ENCODE measurements at places on chromosomes 16 and 17. TPM values are rescaled to one million over a fixed set of nuclear protein-coding genes. Genes with fewer than 3 reads are reported as not detected.
A peak's percentile ranks its signal among the peaks of the same experiment; 100 is the strongest.

PIRT gene
- polyA plus RNA-seq = not detected

AKAP1 gene
- polyA plus RNA-seq = 38.4 TPM

HBM gene
- 1.7 TPM for polyA plus RNA-seq

DNA sequence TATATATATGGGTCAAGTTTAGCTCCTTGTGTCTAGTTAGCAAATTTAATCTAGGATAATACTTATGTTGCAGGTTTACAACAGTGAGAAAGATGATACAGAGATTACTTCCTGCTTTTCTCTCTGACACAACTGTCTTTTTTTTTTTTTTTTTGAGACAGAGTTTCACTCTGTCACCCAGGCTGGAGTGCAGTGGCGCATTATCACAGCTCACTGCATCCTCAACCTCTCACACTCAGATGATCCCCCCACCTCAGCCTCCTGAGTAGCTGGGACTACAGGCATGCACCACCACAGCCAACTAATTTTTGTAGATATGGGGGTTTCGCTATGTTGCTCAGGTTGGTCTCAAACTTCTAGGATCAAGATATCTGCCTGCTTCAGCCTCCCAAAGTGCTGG, 706.9 kb upstream of the SOX9 start:
- no peak for DNase-seq

GRCh38 chr16:48003206-48003907, 152.4 kb downstream of the ABCC12 start:
- no peak for DNase-seq

- DNase-seq = no peak
These were observed 18.6 kb downstream of the PRCD start for GRCh38 chr17:76558198-76559095.

OR1A2 gene
- polyA plus RNA-seq = not detected

DNA sequence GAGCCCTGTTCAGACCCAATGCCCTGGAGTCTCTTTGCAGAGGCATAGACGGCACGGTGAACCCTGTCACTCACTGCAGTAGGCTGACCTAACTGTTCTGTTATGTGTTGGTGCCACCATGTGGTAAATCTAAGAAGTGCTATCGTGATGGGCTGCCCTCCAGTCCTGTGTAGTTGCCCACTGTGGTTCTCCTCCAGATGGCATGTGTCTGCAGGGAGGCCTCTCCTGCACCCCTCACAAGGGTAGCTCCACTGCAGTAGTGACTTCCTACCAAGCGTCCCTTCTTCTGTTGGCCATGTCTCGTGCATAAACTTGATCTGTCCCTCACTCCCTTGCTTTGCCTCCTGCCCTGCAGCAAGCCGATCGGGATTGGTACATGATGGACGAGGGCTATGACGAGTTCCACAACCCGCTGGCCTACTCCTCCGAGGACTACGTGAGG, 5.8 kb downstream of the DHX38 start:
- DNase-seq = no peak

DNA sequence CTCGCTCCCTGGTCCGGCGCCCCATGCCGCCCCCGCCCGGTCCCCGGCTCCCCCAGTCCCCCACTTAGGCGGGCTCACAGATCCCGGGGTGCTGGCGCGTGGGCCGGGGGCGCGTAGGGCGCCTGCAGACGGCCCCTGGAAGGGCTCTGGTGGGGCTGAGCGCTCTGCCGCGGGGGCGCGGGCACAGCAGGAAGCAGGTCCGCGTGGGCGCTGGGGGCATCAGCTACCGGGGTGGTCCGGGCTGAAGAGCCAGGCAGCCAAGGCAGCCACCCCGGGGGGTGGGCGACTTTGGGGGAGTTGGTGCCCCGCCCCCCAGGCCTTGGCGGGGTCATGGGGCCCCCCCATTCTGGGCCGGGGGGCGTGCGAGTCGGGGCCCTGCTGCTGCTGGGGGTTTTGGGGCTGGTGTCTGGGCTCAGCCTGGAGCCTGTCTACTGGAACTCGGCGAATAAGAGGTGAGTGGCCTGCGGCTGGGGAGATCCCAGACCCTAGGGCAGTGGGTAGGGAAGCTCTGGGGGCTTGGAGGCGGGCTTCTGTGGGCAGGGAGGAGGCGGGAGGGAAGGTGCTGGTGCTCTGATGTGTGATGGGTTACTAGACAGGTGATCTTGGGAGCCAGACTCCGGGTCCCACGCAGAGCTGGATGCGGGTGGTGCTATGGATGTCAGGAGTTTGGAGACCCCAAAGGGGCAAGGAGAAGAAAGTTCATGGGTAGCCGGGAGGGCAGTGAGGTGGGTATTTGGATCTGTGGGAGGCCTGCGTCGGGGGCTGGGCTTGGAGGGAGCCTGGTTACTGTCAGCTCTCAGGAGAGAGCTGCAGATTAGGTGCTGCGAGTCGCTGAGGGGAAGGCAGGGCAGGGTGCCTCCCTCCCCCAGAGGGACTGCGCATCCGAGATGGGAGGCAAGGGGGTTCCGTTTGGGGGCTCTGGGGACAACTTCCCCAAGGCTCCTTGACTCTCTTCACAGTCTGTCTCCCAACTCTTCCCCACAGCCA, 560 bp downstream of the EFNB3 start:
- DNase-seq = no peak

DNA sequence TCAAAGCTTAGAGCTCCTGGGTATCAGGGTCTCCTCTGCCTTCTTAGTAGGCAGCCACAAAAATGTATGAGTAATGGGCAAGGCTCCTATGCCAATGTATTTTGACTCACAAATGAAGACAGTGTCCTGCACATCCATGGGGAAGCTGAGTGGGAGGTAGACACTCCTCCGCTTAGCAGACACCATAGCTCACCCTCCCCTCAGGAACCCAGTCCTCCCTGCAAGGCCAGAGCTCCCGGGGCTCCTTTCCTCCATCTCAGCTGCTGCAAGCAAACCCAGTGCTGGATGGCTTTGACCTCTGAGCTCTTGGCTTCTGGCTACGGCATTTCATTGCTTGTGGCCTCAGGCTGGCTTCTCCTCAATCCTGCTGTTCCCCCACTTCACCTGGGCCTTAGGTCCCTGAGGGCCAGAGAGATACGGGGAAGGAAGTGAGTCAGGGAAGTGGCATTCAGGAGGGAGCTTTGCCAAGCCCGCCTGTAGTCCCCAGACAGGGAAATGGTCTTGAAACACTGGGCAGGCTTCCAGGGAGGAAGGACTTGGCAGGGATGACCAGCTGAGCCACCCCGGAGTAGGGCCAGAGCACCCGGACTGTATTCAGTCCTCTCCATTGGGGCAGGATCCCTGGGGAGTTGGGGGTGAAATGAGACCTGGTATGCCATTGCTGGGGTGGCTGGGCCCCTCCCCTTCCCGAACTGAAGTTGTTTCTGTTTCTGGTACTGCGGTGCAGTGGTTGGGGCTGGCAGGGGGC, 4.5 kb downstream of the ABCC3 start:
- DNase-seq = no peak

RAB11FIP4 gene
- 15.8 TPM for polyA plus RNA-seq

CSF3 gene
- polyA plus RNA-seq = not detected

- peak; percentile 7 for DNase-seq
These were observed at the start of gene HSF5 for GRCh38 chr17:58487589-58488427. HSF5 (minus strand) TSS chr17:58488408; CDS start chr17:58488274, 134 bp downstream.

DNA sequence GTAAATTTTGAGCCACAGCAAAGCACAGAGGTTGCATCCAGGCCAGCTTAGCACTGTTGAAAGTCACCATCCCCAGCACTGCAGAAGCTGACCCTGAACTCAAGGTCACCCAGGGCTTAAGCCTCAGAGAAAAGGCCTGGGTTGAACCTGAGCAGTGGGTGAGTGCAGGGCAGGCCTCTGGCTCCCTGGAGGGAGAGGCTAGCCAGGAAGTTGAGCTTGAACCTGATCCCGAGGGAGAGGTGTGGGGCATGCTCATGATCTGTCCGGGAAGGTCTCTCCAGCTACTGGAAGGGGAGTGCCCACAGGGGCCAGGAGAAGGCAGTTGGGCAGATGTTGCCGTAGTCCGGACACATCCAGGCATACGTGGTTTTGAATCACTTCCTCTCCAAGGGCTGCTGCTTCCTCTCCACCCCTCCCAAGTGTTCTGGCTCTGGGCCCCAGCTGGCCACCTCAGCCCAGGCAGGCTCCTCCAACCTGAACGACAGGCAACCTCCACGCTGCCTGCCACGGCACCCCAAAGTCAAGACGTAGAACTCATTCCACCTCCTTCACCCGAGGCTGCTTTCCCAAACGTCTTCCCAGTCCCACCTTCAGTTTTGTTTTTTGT, 18.4 kb downstream of the CARHSP1 start:
- DNase-seq = no peak

GRCh38 chr16:66002601-66003000, 363.9 kb upstream of the CDH5 start:
- no peak for DNase-seq

GRCh38 chr16:74760007-74760767, 14.4 kb downstream of the FA2H start:
- no peak for DNase-seq

DNA sequence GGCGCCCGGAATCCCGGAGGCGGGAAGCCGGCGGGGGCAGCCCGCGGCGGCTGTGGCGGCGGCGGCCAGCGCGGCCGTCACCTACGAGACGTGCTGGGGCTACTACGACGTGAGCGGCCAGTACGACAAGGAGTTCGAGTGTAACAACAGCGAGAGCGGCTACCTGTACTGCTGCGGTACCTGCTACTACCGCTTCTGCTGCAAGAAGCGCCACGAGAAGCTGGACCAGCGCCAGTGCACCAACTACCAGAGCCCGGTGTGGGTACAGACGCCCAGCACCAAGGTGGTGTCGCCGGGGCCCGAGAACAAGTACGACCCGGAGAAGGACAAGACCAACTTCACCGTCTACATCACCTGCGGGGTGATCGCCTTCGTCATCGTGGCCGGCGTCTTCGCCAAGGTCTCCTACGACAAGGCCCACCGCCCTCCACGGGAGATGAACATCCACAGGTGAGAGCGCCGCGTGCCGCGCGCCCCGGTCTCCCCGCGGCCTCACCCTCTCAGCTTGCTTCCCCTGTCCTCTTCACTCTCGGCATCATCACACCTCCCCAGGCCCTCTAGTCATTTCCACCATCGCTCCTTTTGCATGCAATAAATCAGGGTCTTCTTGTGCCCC, 706 bp downstream of the SHISA6 start:
- no peak for DNase-seq

DNA sequence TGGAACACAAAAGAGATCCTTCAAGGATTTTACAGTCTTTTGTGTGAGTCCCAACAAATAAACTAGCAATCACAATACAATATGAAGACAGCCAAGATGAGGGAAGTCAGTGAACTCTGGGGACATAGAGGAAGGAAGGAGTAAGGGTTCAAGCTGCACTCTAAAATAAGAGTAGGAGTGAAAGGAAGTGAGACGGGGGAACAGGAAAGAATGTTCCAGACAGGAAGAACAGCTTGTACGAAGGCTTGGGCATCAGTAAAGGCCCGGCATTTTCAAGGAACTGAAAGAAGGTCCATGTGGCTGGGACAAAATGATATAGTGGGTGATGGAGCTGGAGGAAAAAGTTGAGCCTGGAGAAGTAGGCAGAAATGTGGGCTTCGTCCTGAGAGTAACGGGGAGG, 4.5 kb downstream of the CCL17 start:
- DNase-seq = no peak

DNA sequence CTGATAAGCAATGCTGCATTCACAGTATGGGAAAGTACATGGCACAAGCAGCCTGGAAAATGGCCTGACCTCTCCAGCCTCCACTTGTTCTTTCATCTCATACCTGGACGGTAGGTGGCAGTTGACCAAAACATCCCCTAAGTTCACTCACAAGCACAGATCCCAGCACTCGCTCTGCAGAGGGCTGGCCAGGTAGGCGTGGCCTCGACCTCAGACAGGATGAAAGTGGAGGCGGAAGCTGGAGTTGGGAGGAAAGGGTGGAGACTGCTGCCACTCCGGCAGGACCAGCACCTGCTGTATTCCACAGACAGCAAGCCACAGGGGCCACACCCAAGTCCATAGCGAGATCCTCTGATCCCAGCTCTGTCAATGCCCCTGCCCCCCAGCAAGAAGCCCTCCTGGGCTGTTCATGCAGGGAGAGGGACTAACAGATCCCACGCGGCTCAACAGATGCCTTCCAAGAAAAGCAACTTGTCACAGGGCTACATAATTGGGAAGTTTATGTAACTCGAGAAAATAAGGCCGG, 31.3 kb downstream of the ZCCHC14 start:
- peak; percentile 66 for DNase-seq

CHST5 gene
- polyA plus RNA-seq = 0.62 TPM

DNA sequence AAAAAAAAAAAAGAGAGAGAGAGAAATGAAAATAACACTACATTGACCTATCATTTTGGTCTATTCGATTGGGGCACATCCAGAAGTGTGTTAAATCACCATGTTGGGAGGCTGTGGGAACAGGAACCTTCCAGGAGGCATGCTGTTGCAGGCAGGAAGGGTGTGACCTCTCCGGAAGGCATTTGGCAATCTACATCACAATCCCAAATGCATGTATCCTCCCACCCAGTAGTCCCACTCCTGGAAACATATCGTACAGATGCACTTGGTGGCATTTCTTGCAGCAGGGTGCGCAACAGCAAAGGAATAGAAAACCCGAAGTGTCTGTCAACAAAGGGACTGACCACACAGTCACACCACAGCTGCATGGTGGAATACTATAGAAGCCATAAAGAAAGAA, 7.9 kb downstream of the PLLP start:
- no peak for DNase-seq

- DNase-seq = no peak
These were observed 113.3 kb downstream of the TOX3 start for GRCh38 chr16:52433643-52434042.

- no peak for DNase-seq
These were observed 1.7 kb upstream of the MAZ start for GRCh38 chr16:29804455-29805231.

LPO gene
- polyA plus RNA-seq = 0.04 TPM

DNA sequence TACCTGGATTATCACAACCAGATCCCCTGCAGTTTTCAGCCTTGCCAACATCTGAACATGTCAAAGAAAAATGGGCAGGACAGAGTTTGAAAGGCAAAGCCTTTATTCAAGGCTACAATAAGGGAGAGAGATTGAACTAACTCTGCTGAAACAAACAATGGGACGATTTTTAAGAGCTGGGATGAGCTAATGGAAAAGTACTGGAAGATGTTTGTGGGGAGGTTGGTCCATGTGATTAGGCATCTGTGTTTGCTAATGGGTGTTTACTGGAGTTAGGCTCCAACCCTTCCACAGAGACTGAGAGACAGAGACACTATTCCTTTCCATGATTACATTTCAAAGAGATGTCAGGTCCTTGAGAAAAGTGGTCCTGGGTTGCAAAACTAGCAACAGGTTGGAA, 35.0 kb upstream of the HSBP1 start:
- DNase-seq = no peak

All from right renal cortex interstitium (tissue), 3 donors.